Daoy (cell line): ENCODE measurements at places on chromosomes 12 and 14. TPM values are rescaled to one million over a fixed set of nuclear protein-coding genes. Genes with fewer than 3 reads are reported as not detected.

Gene CAPZA3
- not detected in 2 replicates for total RNA-seq

Gene STAC3
- 0.69 TPM in 1 of 2 replicates, not detected in the other for total RNA-seq

Gene TMEM30B
- total RNA-seq, result not detected in 2 replicates

Gene PELI2
- total RNA-seq, result 5.3 and 7.1 TPM in 2 replicates

Gene ISM2
- total RNA-seq, result 1.3 TPM in 1 of 2 replicates, not detected in the other

Gene WNT1
- total RNA-seq, result not detected in 2 replicates

Gene GPN3
- total RNA-seq, result 66.5 and 76.4 TPM in 2 replicates
